Activated naive CD4-positive, alpha-beta T cell treated with anti-CD3 and anti-CD28 coated beads, Interleukin-2, amount 10 ng/mL, durations not matched to agents 5 hours and 36 hours (primary cell): ENCODE measurements at places on chromosomes 13 and 19. TPM values are rescaled to one million over a fixed set of nuclear protein-coding genes. Genes with fewer than 3 reads are reported as not detected.

The ZNF560 gene
- total RNA-seq, result not detected

The PCDH17 gene
- total RNA-seq, result not detected

The MISP3 gene
- 1.6 TPM for total RNA-seq

The CEACAM6 gene
- total RNA-seq, result not detected

The ZNF418 gene
- 7.5 TPM for total RNA-seq
